ENCODE measurements at places on chromosomes 4 and X.

GRCh38 chr4:87304745-87305432, 17.8 kb downstream of the HSD17B13 start:
- DNase-seq, result no peak

DNA sequence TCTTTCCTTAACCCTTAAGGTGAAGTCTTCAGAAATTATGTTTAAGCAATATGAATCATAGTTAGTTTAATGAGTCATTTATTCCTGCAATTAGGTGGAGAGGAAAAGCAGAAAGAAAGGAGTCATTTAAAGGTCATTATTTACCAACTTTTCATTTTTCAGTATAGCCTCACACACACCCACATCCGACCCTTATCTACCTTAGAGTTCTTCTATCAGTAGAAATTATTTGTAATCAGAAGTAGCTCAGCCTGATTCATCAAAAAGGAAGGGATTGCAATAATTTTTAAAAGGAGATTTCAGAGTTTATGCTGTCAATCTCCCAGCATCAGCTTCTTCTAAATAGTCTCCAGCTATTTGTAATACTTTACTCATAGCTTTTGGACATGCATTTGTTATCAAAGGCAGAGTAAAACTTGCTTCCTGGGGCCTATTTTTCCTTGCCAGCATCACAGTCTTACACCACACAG, 5.9 kb downstream of the ANXA10 start:
- no peak for DNase-seq

DNA sequence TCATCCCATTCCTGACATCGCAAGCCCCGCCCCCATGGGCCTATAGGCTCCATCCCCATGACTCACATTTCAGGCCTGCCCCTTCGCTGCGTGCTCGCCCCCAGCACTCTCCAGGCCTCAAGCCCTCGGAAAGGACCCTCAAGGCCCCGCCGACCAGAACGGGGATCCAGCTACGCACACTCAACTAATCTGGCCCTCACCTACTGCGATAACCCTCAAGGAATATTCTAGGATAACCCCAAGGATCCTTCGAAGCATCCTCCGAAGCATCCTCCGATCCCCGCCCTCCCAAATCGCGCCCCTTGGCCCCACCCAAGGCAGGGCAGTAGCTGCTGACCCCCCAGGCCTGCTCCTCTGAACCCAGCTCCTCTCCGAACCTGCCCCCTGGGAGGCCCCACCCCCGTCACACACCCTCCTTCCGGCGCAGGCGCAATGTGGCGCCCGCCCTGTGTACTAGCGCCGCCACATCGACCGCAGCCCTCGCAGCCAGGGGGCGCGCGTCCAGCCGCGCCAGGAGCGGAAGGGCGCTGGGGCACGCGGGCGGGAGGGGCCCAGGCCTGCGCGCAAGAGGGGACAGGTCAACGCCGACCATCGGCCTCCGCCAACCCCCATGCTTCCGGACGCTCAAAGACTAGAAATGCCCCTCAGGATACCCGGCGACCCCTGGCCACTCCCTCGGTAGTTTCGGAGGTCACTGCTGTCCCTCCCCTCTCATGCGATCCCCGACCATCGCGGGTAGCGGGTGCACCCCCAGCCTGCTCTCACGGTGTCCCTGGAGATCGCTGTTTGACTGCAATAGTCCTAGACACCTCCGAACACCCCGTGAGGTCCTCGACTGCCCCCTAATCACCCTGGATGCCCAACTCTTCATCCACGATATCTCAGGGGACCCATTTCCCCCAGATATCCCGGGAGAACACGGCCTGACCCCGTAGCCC, 6.4 kb upstream of the MAGIX start:
- peak; percentile 83 for DNase-seq

DNA sequence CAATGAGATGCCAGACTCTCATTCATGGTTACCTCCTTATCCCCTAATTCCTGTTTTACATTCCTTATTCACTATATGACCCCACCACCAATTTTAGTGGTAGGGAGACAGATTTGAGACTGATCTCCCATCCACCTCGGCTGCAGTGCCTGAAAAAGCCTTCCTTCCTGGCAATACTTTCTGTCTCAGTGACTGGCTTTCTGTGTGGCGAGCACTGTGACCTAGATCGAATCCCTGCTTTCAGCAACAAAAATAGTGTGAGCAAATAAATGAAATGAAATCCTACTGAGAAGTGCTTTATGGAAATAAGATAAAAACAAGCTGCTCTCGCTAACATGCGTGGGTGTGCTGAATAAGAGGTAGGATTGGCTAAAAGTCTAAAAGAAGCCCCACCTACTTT, 165.3 kb downstream of the GPM6A start:
- DNase-seq, result no peak

GRCh38 chr4:62513306-62513705, 1313.2 kb downstream of the ADGRL3 start:
- peak; percentile 49 for DNase-seq

GRCh38 chr4:93351846-93352245, 476.7 kb upstream of the ATOH1 start:
- DNase-seq, result no peak

- no peak for DNase-seq
Measured at GRCh38 chr4:60088807-60089486, 1111.2 kb upstream of the ADGRL3 start.

- no peak for DNase-seq
Measured at GRCh38 chr4:109510687-109511086, 49.4 kb upstream of the MCUB start.

DNA sequence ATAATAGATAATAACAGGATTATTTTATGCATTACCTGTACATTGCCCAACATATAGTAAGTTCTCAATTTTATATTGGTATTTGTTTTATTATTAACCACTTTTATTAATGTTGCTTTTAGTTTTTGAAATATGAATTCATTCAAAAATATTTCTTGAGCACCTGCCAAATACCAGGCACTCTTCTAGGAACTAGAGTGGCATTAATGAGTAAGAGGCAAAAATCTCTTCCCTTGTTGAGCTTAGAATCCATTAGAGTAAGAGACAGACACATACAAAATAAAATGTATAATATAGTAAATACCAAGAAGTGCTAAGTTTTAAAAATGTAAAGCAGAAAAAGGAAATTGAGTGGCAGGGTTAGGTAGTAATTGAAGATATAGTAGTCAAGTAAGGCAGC, 45.8 kb downstream of the TET2 start:
- no peak for DNase-seq

DNA sequence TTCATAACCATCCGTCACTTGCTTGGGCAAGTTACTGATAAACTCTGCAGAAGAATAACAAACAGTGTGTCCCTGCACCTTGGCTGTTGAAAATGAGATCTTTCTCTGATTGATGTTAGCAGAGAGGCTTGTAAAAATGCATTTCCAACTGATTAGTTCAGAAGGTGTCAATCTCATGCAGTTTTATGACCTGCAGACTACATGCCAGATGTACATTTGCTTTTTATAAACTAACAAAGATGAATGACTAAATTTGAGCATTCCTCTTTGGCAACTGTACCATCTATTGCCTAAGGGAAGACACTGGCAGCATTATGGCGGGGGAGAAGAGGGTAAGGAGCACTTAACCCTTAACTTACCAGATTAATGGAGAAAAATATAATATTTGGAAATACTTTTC, 192.8 kb downstream of the DCTD start:
- DNase-seq, result no peak

GRCh38 chrX:15916704-15917084, 62.1 kb upstream of the AP1S2 start:
- DNase-seq, result no peak

- DNase-seq, result no peak
Measured at GRCh38 chr4:95462921-95463320, 85.9 kb downstream of the UNC5C start.

GRCh38 chrX:149527705-149528104, 13.1 kb upstream of the EOLA1 start:
- DNase-seq, result peak; percentile 26

GRCh38 chr4:115234405-115235093, 121.1 kb upstream of the NDST4 start:
- DNase-seq, result peak; percentile 72

GRCh38 chrX:24399550-24399949, 39.1 kb downstream of the SUPT20HL1 start:
- peak; percentile 7 for DNase-seq

DNA sequence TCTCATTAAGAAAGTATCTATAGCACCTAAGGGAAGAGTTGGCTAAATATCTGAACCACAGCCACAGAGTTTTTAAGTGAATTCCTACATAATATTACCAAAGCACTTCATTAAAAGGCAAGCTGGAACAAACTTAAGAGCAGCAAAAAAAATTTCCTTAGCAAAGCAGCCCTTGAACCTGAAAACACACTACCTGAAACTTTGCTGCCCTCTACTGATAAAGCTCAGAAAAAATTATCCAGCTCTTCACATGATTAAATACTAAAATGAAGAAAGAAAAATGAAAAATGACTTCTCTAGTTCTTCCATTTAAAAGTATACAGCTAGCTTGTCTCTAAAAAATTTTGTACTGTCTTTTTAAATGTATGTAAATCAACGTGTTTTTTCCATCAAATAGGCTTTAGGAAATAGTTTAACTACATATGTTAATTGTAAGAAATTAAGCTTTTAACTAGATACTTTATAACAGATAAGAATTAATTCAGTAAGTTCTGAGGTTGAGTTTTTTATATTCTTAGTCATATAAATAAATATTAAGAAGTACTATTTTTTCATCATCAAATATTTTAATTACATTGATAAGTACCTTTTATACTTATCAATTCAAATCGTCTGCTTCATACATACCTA, 156.1 kb downstream of the STPG2 start:
- DNase-seq, result no peak

- no peak for DNase-seq
Measured at GRCh38 chr4:144862210-144862609, 216.3 kb downstream of the HHIP start.

GRCh38 chr4:29619168-29619567, 1101.0 kb upstream of the PCDH7 start:
- no peak for DNase-seq

GRCh38 chrX:71366674-71367256, 608 bp downstream of the TAF1 start:
- DNase-seq, result peak; percentile 39

DNA sequence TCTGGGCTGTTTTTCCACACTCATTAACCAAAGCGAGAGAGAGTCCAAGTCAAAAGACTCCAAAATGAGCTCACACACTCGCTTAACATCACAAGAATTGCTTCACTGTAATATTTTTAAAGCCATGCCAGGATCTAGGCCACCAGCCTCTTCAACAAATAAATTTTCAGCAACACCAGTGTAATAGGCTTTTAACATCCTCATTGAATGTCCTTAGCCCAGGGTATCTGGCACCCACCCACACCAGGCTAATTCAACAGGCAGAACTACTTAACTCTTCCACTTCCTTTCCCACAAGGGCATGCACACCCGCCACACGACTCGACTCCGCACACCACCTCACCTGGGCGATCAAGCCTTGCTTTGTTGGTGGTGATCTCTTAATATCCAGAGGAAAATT, 34.2 kb downstream of the FAT1 start:
- DNase-seq, result no peak

DNA sequence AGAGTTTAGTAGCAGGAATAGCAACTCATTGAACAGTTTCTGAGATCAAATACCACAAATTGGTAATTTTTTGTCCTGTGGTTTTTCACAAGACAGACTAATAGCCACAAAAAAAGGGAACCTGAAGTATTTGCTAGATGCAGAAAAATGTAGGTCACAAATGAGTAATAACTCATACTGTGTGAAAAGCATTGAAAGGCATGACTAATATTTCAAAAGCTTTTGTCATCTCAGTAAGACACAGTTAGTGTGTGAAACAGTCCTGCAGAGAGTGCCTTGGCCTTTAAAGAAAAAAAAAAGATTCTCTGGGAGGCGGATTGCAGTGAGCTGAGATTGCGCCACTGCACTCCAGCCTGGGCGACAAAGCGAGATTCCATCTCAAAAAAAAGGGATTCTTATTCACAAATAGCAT, 31.4 kb upstream of the SLC25A31 start:
- DNase-seq, result peak; percentile 96

DNA sequence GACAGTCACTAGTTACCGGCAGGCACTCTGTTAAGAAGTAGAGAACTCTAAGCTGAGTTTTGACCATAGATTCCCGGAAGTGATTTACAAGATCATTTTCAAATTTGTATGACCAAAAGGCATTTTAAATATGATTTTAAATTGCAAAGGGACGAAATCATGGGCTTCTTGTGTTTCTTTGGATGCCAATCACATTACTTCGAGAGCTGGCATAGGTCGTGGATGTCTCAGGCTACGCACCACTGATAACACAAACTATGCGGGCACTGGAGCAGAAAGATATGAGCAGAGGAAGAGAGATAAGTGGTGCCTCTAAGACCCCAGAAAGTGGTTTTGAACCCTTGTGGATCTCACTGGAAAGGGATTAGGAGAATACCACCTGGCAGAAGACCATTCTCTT, 294.2 kb upstream of the FTHL17 start:
- no peak for DNase-seq

DNA sequence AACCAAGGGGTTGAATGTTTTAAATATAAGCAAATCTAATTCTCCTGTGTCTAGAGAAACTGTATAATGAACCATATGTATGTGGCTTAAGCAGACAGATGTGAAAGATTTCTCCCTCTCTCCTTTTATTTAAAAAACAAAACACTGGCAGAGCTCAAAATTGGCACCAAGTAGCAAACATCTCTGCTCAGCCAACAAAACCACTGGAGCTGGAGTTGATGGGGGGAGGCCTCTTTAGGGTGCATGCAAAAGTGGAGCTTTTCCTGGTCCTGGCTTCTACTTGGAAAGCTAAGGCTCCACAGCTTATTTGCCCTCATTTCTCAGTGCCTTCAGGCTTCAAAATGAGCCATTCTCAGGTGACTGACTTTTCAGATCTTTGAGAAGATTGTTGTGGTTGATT, 95.6 kb downstream of the REPS2 start:
- no peak for DNase-seq

GRCh38 chr4:76987685-76988084, 38.1 kb downstream of the SEPTIN11 start:
- no peak for DNase-seq

DNA sequence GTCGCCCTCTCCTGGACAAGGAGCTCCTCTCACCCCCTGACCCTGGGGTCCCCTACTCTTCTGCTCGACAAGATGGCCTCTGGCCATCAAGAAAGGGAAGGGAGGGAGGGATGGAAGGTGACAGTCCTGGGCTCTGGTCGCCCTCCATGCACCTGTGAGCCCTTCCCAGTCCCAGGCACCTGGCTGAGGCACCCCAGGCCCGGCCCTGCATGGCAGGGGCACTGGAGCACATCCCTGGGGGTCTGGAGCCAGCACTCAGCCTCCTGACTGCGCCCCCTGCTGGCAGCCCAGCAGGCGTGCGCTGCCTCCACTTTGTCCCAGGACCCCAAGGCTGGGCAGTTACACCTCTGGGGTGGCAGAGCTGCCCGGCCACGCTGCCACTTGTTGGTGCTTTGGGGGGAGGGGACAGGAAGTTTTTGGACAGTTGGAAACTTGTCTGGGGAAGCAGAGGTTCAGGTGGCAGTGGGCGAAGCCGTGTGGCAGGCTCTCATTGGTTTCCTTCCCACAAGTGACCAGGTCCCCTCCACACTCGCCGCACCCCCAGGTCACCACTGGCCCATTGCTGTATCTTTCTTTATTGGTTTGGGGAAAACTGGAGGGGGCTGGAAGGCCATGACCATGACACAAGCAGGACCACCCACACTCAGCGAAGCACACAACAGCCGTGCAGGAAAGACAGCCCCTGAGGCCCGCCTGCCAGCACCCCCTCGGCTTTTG, 4.3 kb downstream of the PNCK start:
- peak; percentile 23 for DNase-seq
